ENCODE measurements at places on chromosomes 3 and 15. TPM values are rescaled to one million over a fixed set of nuclear protein-coding genes. Genes with fewer than 3 reads are reported as not detected.

The LMAN1L gene
- not detected for polyA plus RNA-seq

The PATL2 gene
- 0.32 TPM for polyA plus RNA-seq

The CLDN18 gene
- not detected for polyA plus RNA-seq

The CPLX3 gene
- polyA plus RNA-seq = not detected

The EFHB gene
- polyA plus RNA-seq = not detected

The GCNT3 gene
- 0.14 TPM for polyA plus RNA-seq

The GRAMD1C gene
- 7.9 TPM for polyA plus RNA-seq

The LMOD3 gene
- polyA plus RNA-seq = 0.04 TPM

The TNFAIP8L3 gene
- polyA plus RNA-seq = 1.4 TPM

The ATP10A gene
- polyA plus RNA-seq = 0.22 TPM

GRCh38 chr15:40293905-40294895 is 11.3 kb upstream of the ANKRD63 start:
- DNase-seq = no peak

- DNase-seq = no peak
Observed at GRCh38 chr3:52904000-52904399, 6.7 kb upstream of the STIMATE start.

- no peak for DNase-seq
Observed at GRCh38 chr15:64229129-64229724, 66.4 kb upstream of the PPIB start.

DNA sequence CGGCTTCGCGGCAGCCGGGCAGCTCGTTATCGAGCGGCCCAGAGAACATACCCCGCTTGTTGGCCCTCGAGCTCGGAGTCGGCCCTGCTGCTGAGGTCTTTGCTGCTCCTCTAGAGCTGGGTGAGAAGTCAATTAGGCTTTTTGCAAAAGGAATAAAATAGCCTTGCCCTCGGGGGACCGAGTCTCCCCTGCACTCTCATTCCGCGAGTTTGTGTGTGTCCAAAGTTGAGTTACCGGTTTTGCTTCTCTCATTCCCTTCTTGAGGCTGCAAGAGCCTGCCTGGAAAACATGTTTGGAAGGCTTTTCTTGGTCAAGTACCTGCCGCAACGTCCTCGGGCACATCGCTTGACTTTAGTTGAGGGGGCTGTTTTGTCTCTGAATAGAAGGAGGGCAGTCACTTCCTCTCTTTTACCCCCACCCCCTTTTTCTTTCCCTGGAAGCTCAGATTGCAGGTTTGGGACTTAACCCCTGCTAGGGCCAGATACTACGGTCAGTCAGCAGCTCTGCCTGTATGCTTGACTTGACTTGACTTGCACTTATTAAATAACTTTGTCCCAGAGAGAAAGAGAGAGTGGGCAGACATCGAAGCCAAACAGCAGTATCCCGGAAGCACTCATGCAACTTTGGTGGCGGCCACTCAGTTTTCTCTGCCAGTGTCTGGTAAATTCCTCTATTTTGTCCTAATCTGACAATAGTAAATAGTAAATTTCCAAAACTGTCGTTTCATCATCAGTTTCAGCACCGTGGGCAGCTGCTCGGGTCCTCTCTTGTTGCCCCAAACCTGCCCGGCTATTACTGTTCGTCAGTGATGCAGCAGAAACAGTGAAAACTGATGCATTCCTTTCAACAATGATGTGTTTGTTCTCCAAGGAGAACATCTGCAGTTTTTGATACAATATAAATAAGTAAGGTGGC is 609 bp downstream of the RNF13 start:
- peak; percentile 36 for DNase-seq

DNA sequence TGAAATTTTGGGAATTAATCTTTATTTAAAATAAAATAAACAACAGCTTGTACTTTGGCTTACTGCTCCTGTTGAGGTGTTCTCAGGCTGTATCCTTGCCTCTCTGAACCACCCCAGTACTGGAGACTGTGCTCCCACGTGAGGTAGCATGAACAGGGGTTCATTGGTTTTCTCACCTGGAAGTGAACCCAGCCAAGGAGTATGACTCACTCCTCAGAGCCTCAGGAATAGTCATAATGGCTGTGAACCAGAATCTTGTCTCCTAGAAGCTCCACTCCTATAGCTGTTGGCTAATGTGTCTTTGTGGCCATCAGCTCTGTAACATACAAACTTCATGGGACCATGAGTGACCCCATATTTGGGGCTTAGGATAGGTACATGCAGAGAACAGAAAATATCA is 122.5 kb upstream of the ST8SIA2 start:
- no peak for DNase-seq

GRCh38 chr3:51940648-51941462 is 849 bp downstream of the RRP9 start:
- DNase-seq = peak; percentile 25

DNA sequence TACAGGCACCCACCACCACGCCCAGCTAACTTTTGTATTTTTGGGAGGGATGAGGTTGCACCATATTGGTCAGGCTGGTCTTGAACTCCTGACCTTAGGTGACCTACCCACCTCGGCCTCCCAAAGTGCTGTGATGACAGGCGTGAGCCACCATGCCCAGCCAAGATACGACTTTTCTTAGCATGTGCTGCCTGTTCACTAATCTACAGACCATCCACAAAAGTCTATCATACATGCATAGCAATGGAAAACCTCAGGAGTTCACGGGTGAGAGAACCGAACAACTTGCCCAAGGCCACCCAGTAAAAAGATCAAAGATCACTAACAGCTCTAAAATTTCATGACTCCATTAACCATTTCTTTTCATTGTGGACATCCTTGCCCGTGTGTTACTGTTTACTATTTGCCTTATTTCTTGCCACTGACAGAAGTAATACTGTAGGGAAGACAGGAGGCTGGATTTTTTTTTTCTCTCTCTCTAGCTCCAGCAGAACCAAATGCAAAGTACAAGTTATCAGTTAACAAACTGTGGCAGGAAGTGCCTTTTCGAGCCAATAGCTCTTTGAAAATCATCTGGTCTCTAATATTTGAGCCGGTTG is 92.3 kb downstream of the FOXP1 start:
- DNase-seq = no peak

GRCh38 chr3:50302095-50303012 is 1.0 kb downstream of the HYAL1 start:
- DNase-seq = peak; percentile 32

DNA sequence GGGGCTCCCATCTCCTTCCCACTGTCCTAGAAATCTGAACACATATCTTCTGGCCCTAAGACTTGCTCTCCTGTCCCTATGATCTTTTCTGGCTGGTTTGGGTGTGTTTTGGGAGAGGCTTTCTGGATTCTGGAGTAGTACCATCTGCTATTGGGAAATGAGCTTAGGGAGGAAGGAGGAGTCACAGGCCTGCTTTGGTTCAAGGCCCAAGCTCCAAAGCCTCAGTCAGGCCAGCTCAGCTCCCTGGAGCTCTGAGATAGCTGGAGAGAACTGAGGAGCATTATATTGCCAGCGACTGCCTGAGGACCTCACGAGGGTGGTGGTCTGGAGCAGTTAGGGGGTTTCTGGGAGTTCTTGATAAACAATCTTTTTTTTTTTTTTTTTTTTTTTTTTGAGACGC is 18.7 kb downstream of the RASGRF1 start:
- no peak for DNase-seq

- no peak for DNase-seq
Observed at GRCh38 chr3:148643389-148643840, 54.3 kb upstream of the AGTR1 start.

GRCh38 chr15:46622851-46623250 is 988.0 kb downstream of the SQOR start:
- DNase-seq = no peak

- no peak for DNase-seq
Observed at GRCh38 chr3:46574881-46575576, 8.9 kb upstream of the LRRC2 start.

- no peak for DNase-seq
Observed at GRCh38 chr15:89118481-89118989, 30.3 kb downstream of the ABHD2 start.

GRCh38 chr15:20643829-20644425 is 102.3 kb upstream of the GOLGA6L6 start:
- no peak for DNase-seq

DNA sequence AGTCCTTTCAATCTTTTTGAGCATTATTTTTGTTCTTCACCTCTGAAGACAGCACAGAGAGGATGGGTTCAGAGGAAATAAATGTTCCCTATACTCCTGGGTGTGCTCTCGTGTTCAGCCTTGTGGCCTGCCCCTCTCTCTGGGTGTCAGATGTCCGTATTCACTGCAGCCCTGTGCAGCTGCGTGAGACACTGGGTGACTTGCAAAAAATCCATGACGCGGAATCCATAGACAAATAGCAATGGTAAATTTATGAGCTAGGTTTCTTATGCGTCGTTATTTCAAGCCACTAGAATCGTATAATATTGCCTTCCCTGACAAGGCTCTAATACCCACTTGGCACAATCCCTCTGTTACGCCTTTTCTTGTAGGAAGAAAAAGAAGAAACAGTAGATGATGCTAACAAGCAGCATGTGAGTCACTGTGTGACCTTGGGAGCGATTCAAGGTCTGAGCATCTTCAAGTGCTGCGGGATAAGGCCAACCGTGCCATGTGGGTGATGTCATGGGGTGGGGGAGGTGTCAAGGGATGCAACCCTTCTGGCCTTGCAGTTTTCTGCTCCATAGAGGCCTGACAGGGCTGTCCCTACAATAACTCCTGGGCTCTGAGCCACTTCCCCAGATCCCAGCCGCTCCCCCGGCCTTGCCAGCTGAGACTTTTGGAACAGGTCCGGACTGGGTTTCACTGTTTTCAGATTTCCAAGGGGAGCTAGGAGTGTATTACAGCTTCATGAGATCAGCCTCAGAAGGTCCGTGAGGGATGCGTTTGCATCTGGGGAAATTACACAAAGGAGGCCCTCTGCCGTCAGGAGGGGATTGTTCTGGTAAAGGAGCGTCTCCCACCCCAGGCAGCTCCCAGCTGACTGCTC is 47.6 kb upstream of the POMGNT2 start:
- no peak for DNase-seq

DNA sequence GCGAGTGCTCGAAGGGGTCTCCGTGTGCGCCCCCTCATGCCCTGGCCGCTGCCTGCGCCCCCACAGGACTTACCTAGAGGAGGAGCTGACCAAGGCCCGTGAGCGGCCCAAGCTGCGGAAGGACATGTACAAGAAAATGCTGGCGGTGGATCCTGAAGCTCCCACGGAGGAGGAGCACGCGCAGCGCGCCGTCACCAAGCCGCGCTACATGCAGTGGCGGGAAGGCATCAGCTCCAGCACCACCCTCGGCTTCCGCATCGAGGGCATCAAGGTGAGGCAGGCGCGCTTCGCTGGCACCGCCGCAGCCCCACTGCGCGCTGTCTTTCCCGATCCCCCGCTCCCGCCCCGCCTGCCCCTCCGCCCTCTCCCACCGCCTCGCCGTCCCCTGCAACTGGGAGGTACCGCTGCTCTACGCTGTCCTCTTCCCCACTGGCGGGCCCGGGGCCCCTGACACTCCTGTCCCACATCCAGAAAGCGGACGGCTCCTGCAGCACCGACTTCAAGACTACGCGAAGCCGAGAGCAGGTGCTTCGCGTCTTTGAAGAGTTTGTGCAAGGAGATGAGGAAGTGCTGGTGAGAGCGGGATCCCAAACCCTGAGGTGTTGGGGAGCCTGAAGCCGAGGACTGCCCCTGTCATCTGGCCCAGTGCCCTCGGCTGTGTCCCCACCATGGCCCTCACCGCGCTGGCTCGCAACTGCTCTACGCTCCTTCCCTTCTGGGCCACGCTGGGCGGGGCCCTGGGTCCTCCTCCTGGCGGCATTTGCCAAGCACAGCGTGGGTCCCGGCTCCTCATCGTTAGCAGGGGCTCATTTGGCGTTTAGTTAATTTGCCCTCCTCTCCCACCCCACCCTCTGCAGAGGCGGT is 8.5 kb downstream of the ITPKA start:
- DNase-seq = no peak

DNA sequence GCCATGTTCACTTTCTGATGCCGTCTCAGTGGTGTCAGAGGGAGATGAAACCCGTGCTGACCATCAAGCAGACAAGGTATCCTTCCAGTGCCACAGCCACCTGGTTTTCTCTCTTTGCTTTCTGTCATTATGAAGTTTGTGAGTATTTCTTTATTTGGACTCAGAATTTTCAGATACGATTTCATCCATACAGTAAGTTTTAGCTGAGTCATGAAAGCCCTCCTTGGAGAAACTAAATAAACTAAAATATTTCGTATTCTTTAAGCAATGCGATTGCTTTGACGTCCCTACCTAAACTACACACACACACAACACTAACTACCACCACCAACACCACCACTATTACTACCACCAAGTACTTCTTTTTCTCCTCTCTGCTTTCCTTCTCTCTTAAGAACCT is 350.1 kb downstream of the NTRK3 start:
- DNase-seq = no peak

- DNase-seq = no peak
Observed at GRCh38 chr3:45917146-45917898, 25.9 kb upstream of the CXCR6 start.

GRCh38 chr3:116302087-116302747 is 143.1 kb downstream of the LSAMP start:
- DNase-seq = no peak

DNA sequence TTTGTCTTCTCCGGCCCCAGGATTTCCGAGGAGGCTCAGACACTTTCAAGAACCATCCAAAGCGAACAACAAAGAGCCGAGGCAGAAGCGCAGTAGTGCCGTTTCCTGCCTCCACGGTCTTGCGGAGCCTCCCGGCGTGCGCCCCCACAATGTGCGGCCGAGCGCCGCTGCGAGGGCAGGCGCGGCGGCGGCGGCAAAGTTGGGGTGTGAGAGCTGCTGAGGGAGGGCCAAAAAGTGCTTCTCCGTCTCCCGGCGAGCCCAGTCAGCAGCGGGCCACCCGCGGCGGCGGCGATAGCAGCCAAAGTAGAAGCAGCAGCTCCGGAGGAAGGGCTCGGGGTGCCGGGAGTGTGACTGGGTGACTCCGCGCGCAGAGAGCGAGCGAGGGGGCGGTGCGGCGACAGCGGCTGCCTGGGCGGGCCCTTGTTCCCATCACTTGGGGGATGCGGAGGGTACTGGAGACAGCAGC is 749.1 kb downstream of the ROBO1 start:
- peak; percentile 59 for DNase-seq

GRCh38 chr3:26279091-26279490 is 343.5 kb upstream of the LRRC3B start:
- no peak for DNase-seq

- DNase-seq = no peak
Observed at GRCh38 chr3:156334841-156335545, 214.6 kb downstream of the KCNAB1 start.

- peak; percentile 49 for DNase-seq
Observed at GRCh38 chr3:14301558-14301957, 100.8 kb upstream of the SLC6A6 start.

DNA sequence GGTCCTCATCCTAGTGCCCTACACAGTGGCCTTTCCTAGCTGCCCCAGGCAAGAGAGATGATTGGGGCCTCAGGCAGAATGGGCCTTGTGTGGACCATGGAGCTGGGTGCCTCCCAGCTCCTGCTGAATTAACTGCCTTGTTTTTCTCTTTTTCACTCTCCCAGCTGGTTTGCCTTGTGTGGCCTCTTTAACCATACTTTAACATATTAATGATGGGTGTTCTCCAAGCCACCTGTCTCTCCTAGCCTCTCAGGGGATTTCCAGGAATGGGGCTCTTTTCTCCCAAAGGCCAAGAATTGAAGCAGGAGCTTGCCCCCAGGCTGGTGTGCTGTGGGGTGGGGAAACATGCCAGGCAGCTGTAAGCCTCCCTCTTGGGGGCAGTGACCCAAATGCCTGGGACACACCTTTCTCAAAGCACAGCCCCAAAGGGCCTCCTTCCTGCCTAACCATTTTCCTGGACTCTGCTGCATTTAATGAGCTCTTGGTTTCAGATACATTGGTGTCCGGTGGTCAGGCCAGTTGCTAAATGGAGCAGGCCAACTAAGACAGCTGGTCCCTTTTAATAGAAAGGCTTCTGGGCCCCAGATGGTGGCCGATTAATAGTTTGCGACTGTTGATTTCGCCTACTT is 5.6 kb downstream of the ALPK3 start:
- DNase-seq = no peak

- DNase-seq = no peak
Observed at GRCh38 chr3:147030274-147030673, 376.1 kb downstream of the ZIC4 start.

Data from liver (tissue), 10 donors.